HuH-7.5 (cell line): ENCODE measurements at places on chromosomes 16 and 17.

- no peak for DNase-seq
Observed at GRCh38 chr16:734208-734980, 6.4 kb downstream of the CIAO3 start.

DNA sequence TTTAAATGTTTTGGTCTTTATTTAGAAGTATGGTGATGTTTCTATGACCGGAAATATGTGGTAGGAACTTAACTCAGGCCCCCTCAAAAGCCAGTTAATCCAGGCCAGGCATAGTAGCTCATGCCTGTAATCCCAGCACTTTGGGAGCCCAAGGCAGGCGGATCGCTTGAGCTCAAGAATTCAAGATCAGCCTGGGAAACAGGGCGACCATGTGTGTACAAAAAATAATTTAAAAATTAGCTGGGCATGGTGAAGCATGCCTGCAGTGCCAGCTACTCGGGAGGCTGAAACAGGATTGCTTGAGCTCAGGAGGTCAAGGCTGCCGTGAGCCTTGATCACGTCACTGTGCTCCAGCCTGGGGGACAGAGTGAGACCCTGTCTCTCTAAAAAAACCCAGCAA lies 10.3 kb downstream of the RSL1D1 start:
- no peak for DNase-seq

- no peak for DNase-seq
Observed at GRCh38 chr17:11324846-11325420, 83.9 kb downstream of the SHISA6 start.

DNA sequence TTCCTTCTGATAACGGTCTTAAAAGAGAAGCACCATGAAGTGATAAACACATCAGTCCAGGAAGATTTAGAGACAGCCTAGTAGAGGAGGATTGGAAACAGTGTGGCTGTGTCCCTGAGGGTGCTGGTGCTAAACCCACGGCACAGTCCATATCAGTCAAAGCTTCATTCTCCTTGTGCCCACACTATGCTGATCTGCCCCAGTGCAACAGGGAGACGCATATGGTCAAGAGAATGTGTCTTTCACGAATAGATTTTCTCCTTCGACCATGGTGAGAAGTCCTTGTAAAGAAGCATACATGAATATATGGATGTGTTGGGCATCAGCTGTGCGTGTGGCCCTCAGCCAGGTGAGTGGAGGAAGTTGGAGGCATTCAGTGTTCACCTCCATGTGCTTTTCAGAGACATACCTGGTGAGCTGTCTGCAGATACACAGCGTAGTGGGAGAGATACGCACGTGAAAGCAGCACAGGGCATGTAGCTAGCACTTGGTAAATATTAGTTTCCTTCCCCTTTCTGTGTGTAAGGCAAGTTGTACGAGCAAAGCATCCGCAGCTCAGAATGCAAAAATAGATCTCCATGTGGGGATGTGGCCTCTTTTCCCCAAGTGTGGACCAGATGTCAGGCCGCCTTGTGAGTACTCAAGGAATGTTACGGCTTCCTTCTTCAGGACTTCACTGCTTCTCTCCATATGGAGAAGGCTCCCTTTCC lies 29.4 kb downstream of the HLF start:
- DNase-seq = no peak
